ENCODE measurements at places on chromosomes 16 and 17.

DNA sequence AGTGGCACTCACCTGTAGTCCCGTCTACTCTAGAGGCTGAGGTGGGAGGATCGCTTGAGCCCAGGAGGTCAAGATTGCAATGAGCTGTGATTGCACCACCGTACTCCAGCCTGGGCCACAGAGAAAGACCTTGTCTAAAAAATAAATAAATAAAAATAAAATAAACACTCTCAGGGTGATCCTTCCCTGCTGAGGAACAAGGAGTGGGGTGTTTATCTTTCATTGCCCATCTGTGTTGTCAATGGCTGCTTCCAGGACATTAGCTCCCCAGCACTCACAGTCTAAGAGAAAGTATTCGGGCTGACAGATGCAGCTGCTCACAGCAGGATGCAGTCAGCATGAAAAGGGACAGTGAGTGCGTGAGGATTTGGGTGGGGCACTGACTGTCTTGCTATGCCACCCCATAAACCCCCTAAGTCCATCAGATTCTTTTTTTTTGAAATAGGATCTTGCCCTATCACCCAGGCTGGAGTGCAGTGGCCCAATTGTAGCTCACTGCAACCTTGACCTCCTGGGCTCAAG lies 31.3 kb upstream of the RBBP6 start:
- no peak for DNase-seq

DNA sequence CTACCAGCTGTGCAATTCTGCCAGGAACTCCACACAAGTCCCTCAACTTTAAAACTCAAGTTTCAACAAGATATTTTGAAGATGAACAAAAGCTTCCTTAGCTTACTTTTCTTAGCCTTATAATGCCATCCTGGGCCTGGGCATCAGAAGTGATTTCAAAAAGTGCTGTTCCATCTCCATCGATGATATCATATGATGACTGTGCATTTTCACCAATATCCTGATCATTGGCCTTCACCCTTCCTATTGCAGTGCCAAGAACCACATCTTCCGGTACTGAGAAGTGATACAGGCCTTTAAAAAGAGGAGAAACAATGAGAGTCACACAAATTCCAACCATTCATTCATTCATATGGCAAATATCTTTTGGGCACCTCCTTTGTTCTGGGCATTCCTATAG lies 215.4 kb downstream of the CDH8 start:
- no peak for DNase-seq

GRCh38 chr17:36647636-36648035 lies 46.3 kb downstream of the MRM1 start:
- no peak for DNase-seq

GRCh38 chr16:88700636-88701482 lies 5.3 kb downstream of the RNF166 start:
- no peak for DNase-seq

GRCh38 chr17:75681289-75681688 lies 14.2 kb downstream of the SAP30BP start:
- DNase-seq = no peak

DNA sequence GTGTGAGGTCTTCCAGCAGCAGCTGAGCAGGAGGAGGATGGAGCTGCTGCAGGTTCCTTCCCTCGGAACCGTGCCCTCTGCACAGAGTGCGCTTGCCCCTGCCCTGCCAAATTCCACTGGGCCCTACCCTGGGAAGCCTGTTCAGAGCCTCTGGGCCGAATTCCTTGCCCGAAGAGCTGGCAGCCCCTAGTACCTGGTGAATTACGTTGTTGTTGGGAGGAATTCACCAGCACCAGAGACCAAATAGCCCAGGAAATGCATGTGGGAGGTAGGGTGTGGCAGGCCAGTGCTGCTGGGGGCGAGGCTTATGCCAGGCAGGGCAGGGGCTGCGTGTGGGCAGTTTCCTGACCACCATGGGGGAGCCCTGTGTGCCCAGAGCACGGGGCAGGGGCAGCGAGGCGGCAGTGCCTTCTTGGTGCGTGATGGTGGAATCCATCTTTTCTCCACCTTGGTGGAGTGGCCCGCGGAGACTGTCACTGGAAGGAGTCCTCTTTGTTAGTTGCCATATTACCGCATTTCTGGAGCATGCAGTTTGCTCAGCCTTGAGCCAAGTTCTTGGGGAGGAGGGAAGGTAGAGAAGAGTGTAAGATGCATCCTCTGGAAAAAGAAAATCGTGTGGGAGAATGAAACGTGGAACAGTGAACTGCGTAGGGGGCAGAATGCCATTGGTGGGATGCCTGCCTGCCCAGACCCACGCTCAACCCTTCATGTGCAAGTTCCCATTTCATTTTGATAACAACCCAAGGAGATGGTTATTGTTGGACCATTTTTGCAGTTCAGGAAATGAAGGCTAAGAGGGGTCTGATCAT lies 2.3 kb downstream of the MRC2 start:
- DNase-seq = no peak

DNA sequence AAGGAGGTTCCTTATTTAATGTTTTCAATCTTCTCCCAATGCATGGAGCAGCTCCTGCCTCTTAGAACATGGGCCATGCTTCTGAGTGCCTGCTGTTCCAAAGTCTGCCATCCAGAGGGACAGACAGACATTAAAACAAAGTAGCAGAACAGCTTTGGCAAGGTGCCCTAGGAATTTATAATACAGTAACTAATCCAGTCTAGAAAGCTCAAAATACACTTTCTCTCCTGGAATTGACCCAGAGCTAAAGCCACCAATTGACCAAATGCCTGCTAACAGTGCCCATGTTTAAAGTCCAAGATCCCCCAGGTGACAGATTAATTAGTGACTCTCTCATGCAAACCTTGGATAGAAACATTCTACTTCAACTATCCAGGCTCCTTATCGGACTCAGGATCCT lies 11.1 kb upstream of the CHRNE start:
- no peak for DNase-seq

- DNase-seq = no peak
Observed at GRCh38 chr16:20814784-20815183, 8.5 kb downstream of the REXO5 start.

DNA sequence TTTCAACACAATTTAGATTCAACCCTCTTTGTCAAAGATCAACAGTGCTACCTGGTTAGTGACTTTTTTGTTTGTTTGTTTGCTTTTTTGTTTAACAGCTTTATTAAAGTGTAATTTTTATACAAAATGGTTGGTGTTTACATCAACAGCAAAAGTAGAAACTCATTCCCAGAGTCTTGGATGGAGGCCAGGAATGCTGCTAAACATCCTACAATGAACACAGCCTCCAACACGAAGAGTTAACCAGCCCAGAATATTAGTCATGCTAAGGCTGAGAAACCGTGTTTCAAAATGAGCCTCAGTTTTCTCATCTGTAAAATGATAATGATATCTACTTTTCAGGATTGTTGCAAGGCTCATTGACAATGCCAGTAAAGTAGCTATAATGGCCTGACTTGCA lies 211.0 kb upstream of the MAF start:
- DNase-seq = no peak

All from NCI-H1417 treated with DMSO at 0.1 percent for 48 hours (cell line).